ENCODE measurements at places on chromosomes 7 and 10.

DNA sequence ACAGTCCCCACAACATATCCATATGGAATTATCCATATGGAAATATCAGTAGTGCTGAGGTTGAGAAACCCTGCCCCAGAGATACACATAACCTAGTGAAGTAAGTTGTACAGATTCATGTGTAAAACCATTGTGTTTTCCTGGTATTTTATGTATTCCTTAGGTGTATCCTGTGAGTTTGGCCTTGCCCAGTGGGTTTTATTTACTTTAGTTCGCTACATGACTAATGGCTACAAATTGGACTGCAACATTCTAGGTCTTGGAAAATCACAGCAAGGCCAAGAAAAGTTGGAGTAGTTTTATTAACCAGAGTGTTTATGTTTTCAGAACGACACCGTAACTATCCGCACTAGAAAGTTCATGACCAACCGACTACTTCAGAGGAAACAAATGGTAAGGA lies 1.4 kb downstream of the RPS24 start:
- peak; percentile 43 for DNase-seq

- peak; percentile 91 for DNase-seq
Measured at GRCh38 chr10:18607503-18608378, 43.6 kb downstream of the NSUN6 start.

DNA sequence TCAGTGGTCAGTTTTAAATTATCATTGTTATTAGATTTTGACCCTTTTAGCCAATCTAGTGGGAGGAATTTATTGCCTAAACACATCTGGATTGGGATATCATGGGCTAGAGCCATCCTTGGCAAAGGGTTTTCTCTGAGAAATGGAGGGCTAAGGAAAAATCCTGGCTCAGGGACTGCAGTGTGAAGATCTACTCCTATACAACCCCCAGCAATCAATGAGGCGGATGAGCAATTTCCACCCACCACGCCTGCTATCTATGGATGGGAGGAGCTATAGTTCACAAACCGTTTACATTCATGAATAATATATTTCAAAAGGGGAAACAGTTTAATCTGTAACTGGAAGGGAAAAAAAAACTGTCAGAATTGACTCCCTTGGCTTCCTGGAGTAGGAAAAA lies 2.7 kb downstream of the CAV1 start:
- no peak for DNase-seq

DNA sequence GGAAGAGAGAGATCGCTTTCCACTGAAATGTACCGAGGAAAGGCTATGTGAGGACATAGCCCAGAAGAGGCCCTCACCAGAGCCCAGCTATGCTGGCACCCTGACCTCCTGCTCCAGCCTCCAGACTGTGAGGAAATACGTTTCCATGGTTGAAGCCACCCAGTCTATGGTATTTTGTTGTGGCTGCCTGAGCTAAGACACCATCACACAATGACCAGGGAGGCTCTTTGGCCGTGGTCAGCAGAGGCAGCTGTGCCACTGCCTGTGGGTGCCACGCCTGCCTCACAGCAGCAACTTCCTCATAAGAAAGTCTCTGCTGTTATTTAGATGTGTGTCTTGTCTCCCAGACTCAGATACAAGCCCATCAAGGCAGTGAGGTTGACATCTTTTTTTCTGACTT lies 182.7 kb upstream of the PLXNA4 start:
- DNase-seq = no peak

- DNase-seq = no peak
Measured at GRCh38 chr10:63464402-63465292, 1.1 kb downstream of the JMJD1C start.

DNA sequence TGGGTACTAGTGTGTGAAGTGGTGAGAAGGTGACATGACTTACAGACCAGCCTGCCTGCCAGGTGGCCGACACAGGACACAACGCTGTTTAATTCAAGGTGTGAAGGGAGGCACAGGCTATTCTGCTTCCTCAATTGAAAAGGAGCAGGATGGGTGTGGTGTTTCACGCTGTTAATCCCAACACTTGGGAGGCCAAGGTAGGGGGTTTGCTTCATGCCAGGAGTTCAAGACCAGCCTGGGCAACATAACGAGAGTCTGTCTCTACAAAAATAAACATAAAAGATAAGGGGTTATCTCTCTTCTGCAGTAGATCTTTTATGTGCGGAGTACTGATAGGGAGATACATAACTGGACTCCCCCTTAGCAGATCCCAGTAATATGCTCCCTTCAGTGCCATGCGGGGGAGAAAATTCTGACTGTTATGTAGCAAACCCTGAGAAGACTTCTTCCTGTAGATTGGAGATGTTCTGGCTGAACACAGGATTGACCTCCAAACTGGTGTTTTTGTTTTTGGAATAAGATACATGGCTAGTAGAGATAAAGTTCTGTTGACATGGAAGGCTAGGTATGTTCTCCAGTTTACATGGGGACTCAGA lies 63.2 kb downstream of the CCNY start:
- no peak for DNase-seq

DNA sequence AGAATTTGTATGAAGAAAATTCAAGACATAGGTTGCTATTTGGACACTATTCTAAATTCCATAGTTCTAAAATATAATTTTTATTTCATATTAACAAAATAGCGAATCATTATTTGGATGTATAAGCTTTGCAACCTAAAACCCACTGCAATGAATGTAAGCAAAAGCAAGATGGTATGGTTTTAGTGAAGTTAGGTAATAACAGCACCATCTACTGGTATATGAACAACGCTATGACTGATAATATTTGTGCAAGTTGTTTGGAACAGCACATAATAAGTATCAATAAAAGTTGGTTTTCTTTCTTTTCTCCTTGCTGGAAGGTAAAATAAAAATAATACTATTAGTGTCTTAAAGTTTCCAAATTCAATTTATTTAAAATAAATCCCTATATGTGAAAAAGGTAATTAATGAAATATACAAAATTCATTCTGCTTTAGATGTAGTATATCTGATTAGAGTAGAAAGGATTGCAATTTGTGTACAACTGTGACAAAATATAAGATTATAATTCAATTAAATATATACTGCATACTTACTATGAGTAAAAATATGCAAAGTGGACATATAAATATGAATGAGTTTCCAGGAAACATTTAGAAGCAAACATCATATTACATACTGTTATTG lies 79.0 kb upstream of the LSM8 start:
- peak; percentile 40 for DNase-seq

GRCh38 chr7:116541951-116542350 lies 17.1 kb downstream of the CAV1 start:
- DNase-seq = no peak

GRCh38 chr10:5890452-5890915 lies 441 bp downstream of the FBH1 start:
- DNase-seq = no peak

DNA sequence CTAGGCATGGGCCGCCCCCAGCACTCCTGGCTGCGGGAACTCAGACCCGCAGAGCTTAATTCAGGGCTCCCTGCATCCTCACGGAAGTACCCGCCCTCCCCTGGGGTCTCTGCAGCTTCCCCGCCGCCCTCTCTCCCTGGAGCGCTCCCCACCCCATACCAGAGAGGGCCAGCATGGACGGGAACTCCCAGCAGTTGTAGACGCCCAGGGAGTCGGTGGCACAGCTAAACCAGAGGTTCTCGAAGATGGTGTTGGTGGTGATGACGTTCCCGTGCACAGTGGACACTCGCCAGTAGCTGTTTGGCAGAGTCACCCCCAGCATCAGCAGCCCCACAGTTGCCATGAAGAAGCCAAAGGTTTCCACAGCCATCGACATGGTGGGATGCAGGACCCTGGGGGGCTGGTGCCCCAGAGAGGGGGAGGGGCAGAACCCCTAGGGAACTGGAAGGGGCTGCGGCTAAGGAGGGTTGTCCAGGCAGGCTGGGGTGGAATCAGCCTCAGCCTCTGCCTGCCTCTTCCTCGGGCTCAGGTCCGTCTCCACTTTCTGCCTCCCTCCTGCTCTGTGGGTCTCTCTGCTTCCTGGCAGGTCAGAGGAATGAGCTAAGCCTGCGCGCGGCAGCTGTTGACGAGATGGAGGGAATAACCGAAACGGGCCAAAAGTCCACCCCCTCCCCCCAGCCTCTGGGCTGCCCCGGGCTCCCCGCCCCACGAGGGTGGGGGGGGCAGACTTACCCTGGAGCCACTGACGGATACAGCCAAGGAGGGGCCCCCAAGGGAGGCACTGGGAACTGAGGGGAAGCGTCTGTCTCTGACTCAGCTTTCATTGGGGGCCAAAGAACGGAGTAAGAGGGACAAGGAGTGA lies at the start of gene CLDN15:
TSS of gene CLDN15 (minus strand) at position 597 of the 862 bp plus-strand sequence. CDS start at position 376, 221 bp downstream.
- DNase-seq = peak; percentile 40

All from iris pigment epithelial cell (primary cell).